ENCODE measurements at places on chromosomes 1 and 21.

DNA sequence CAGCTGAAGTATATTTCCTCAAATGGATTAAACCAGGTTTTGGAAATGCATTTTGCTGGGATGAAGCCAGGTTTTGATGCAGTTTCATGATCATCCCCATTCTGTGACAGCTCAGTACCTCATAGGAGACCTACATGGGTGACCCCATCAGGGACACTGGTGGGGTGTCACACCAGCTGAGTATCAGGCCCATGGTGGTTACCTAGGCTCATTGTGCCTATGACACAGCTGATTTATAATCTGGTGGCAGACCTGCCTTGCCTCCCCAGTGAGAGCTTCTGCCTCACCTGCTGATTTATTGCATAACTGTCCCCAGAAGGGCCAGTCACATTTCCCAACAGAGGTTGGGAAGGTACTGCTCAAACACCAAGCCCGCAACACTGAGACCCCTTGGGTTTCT is 3.8 kb downstream of the NCF2 start:
- DNase-seq: no peak

DNA sequence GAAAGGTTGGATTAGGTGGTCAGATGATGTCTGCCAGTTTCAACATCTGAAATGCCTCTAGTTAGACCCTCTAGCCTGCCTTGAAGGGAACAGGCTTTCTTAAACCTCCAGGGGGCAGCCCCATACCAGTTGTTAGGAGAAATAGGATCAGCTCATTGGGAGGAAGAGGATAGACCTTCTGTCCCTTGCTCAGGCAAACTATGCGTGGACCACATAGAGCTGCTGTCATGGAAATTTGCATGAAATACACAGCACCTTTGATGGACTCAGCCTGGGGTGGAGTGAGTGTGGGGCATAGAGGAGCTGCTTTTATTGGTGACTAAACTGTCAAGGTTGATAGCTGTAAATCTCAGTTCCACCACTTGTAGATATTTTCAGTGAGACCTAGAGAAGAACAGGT is 38.4 kb upstream of the SPAG17 start:
- DNase-seq: no peak

DNA sequence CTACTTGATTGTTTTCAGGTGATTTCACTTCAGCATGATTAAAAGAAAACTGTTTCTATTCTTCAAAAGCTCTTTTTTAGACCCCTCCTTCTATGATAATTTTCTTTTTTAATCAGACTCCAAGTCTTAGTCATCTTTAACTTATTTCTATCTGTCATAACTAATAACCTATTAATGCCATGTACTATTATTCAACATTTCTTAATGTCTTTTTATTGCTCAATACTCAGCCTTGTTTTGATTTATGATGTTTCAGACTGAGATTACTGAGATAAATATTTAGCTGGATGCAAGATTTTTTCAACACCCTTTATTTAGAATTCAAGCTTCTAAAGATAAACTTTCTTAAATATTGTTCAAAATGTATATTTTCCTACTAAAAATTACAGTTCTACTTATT is 53.6 kb downstream of the ATP6V1G3 start:
- DNase-seq: no peak

GRCh38 chr1:3787349-3787715 is 9.0 kb downstream of the LRRC47 start:
- DNase-seq: no peak

DNA sequence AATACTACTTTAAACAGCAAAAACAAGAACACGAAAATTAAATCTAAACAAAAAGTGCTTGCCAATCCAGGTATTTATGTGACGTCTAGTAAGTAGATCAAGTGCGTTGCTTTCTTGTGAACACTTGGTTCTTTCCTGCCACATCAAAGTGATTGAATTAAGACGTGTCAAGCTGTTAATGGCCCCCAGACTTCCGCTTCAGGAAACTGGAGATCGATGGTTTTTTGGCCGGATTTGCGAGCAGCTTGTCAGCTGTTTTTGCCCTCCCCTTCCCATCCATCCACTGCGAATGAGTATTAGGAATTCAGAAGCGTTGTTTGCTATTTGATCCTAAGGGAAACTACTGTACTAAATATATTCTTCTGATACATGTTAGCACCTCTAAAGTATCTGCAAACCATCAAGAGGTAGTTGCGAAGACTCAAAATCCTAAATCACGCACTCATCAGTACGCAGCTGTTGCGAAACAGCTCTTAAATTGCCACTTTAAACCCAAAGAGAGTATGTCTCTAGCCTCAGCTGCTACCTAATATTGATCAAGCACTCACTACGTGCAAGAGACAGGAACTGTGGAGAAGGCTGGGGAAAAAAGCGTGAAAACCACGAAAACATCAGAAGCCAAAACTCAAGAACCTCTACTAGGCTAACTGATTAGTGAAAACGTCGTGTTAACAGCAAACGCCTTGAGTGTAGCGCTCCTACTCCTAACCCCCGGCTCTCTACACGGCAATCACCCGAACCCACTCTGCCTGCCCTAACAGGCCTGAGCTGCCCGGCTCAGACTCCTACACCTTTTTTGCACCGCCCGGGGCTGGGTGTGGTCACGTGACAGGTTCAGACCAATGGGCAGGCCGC is 473 bp upstream of the BRDT start:
- no peak for DNase-seq

DNA sequence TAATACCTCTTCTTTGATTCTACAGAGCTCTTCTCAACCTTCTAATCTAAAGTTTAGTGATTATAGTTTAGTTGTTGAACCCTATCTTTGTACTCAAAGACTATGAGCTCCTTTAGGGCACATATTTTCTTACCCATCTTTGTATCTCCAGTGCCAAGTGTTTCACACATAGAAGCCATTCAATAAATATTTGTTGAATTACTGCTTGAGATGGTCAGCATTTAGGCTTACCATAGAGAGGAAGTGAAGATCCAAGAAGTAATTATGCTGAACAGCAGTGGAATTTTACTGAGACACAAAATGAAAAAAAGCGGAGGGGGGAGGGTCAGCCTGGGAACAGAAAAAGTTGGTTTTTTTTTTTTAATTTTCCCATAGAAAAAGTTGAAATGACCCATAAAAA is 21.9 kb downstream of the PIK3R3 start:
- DNase-seq: no peak

GRCh38 chr1:54401799-54402198 is 4.4 kb downstream of the SSBP3 start:
- no peak for DNase-seq

DNA sequence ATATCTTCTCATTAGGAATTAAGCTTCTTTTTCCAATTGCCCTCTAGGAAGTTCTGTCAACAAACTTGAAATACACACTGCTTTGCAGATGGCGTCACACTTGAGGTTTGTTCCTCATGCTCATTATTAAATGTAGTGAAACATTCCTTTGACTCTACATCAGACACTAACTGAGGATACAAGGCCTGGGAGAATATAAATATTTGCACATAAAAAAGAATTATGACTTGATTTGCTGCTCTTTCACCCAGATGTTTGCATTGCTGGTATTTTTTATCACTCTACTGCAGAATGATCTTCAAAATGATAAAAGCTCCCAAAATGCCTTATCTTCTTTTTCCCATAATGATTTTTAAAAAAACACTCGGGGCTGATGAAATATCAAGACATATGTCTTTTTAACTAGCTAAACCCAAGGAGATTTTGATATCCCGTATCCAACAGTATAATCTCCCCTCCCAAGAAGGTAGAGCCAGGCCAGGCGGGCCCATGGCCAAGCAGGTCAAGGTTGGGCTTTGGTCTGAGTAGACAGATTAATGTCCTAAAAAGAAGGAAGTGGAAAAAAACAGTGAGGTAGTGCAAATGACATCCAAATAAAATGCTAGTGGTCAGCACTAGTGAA is 264.6 kb downstream of the HHIPL2 start:
- DNase-seq: no peak

DNA sequence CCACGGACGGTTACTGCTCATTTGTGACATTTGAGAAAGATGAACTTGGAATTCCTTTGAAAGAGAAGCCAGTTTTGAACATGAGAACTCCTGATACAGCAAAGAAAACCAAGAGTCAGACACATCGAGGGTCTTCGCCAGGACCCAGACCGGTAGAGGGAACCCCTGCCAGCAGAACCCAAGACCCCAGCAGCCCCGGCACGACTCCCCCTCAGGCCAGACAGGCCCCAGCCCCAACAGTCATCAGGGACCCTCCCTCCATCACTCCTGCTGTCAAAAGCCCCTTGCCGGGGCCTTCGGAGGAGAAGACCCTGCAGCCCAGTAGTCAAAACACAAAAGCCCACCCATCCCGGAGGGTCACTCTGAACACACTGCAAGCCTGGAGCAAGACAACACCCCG is 27.7 kb downstream of the CHAF1B start:
- no peak for DNase-seq

DNA sequence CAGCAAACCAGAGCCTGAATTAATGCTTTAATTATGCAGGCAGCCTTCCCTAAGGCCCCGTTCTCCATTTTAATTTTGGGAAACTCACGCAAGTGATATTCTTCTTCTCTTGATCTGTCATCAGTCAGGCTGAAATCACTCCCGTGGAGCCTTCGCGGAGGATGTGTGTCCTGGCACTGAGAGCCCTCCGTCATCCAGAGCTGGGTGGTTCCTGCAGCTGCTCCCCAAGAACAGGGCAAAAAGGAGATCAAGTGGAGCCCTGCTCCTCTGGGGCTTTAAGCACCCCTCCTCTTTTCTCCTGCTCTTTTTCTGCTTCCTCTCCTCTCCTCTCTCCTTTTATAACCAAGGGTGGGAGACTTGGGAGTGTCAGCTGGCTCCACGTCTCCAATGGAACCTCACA is 133.2 kb upstream of the CACNA1E start:
- no peak for DNase-seq

DNA sequence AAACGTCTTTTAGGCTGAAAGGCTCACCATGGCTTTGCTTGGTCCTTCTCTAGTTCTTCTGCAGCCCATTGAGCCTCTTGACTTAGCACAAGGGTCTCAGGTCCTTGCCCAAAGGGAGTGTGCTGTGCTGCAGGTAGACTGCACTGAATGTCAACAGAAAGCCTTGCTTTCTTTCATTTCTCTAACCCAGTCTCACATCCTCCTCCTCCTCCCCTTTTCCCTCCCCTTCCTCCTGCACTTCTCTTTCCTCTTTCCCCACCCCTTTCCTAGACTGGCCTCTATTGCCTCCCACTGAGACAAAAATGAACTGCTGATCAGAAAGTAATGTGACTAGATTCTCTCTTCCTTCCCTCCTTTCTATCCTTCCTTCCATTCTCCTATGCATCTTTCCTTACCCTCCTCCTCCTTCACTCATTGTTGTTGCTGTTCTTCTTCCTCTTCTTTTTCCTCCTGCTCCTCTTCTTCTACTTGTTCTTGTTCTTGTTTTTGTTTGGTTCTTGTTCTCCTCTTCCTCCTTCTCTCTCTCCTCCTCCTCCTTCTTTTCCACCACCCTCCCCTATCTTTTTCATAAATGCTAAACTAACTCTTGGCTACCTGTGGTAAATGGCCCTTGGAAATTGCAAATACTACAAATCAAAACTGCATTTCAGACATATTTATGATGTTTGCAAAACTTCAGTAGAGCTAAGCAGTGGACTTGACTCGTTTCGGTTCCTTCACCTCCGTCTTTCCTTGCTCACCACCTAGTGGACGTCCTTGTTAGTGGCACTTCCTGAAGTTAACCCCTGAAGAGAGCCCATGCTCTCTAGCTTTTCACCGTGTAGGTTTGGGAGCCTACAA is at the start of gene SELL:
TSS of gene SELL (minus strand) at position 152 of the 840 bp plus-strand sequence. CDS start at position 30, 122 bp downstream.
- DNase-seq: peak; percentile 23

DNA sequence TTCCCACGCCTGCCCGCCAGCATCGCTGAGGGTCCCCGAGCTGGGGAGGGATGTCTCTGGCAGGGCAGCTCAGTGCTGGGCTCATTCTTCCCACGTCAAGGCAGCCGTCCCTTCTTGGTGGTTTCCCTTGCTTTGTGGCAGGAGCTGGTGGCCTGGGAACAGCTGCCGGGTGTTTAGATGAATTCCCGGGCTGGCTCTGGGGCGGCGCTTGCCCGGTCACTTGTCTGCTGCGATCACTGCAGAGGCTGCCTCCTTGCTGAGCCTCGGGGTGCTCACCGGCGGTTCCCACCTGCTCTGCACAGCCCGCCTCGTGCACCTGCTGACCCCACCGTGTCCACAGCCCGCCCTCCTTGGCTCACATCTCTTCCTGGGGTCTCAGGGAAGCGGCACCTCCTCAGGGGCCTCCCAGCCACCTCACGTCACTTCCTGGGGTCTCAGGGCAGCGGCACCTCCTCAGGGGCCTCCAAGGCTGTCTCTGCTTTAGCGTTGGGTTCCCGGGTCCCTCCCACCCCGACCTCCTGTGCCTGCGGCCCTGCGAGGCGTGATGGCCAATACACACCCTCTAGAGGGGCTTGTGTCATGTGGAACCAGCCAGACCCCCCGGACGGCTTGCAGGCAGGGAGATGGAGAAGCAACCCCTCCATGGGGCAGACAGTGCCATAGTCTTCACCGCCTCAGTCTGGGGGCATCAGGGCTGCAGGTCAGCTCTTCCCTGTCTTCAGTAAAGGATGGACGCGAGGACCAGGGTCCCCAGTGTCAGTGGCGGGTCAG is 13.5 kb downstream of the COL18A1 start:
- DNase-seq: no peak

GRCh38 chr21:37742115-37742514 is 174.1 kb downstream of the KCNJ6 start:
- DNase-seq: no peak

- DNase-seq: no peak
Measured at GRCh38 chr1:59285691-59286090, 11.2 kb upstream of the FGGY start.

DNA sequence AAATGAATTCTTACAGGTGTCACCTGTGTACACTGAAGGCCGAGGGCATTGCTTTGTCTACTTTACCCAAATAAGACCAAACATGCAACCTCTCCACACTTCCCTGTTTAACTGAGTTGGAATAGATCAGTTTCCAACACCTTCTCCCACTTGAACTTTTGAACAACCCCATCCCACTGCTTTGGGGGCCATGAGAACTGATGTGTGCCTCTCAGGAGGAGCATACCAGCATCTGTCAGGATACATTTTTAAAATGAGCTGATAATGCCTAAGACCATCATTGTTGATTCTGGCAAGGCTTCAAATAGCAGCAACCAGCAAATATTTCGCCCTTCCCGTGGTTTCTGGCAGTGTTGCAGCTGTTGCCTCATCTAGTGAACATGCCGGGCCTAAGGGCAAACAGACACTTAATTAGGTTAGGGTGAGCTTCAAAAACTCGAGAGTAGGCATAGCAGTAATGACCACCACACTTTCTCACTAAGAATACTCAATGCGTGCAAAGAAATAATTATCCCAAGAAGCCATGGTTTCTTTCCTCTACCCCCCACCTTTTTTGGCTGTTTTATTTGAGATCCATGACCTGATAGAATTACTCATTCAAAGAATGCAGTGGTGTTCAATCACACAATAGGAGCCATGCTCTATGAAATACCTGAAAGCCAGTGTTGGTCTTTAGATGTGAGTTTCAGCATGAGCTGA is 63.7 kb downstream of the MAP10 start:
- peak; percentile 24 for DNase-seq

DNA sequence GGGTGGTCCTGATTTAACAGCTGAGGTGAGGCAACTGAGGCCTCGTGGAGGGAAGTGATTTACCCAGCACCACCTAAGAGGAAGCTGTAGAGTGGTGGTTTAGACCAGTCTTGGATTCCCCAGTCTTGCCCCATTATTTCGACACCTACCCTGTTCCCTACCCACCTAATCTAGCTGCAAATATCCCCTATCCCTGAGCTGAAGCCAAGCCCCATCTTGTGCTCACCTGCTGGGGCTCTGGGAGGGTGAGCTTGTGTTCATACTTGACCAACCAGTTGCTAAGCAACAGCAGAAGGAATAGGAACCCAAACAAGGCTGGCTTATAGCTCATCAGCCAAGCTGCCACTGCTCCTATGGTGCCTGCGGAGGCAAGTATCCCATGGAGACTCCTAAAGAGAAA is 2.0 kb downstream of the TEX46 start:
- DNase-seq: peak; percentile 43

- DNase-seq: no peak
Measured at GRCh38 chr1:44842862-44843655, at the start of gene PTCH2. TSS of gene PTCH2 (minus strand) at chr1:44843253. CDS start at chr1:44842932, 321 bp downstream.
